ENCODE measurements at places on chromosomes 7 and 10. TPM values are rescaled to one million over a fixed set of nuclear protein-coding genes. Genes with fewer than 3 reads are reported as not detected.

EIF5AL1 gene
- 0.24 TPM for total RNA-seq

PIK3CG gene
- total RNA-seq = 6.2 TPM

C10orf88 gene
- total RNA-seq = 10.0 TPM

SLIT1 gene
- 0.45 TPM for total RNA-seq

LIPJ gene
- total RNA-seq = not detected

AGR2 gene
- total RNA-seq = 182 TPM

SPDYE9 gene
- not detected for total RNA-seq

VSIR gene
- 46.7 TPM for total RNA-seq
